ENCODE measurements at places on chromosomes 3 and 15.

DNA sequence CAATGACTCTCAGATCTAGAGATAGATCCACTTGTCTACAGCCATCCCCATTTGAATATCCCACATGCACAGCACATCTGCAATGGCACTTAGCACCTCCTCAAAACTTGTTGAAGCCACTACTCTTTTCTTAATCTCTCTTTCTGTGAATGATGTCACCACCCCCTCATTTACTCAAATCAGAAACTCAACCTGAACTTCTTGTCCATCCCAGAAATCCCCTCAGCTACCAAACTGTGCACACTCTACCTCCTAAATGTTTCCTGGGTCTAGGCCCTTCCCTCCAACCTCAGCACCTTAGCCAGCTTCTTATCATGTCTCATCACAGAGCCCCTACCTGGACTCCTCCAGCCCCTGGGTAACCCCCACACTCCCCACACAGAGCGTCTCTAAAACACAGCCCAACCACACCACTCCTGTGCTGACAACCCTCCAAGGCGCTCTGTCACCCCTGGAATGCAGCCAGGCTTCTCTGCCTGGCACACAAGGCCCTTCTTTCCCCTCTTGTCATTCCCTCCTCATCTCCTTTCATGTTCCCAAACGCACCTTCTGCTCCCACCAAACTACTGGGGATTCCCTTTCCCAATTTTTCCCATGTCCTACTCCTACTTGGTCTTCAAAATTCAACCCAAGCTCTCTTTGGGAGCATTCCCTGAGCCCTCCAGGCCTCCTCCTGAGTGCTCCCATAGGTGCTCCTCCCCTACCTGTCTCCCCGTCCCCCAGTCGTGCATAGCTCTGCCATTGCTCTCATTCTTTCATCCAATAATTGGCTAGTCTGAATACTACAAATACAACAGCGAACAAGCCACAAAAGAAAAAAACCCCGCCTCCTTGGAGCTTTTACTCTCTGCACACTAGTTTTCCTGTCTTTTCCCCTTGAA lies 39.8 kb upstream of the ZBTB38 start:
- no peak for DNase-seq

DNA sequence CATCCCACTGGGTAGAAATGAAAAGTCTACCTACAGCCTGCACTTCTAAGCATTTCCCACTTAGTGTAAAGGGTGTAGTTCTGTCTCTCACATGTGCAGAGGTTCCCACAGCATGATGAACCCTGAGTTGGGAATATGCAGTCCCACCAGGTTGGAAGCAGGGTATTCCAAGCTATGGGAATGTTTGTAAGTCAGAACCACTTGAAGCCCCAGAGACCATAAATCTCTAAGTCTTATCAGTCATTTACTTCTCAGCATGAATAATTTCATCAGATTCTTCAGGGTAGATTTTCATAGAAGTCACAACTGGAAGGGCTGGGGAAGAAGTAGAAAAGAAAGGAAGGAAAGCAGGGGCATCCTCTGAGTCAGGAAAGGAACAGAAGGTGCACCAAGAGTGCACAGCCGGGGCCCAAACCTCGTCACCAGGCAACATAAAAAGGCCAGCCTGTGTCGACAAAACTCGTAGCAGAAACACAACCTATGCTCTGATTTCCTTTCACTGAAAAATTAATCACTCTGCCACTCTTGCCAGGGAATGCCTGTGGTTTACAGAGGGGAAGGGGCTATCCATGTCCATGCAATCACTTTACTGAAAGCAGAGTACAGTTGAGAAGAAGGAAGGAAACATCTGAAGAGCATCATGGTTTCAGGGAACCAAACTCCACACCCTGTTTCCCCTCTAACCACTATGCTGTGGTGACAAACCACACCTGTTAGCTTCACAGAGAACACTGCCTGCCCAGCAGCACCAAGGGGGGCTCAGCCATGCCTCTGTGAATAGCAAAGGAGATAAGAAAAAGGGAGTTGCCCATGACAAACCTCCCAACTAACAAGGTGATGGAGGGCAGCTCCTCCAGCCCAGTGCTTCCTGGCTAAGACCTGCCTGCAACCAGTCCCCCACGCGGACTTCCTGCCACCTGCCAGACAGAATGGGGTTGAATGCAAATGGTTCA lies 40.5 kb downstream of the SH3BP5 start:
- no peak for DNase-seq

DNA sequence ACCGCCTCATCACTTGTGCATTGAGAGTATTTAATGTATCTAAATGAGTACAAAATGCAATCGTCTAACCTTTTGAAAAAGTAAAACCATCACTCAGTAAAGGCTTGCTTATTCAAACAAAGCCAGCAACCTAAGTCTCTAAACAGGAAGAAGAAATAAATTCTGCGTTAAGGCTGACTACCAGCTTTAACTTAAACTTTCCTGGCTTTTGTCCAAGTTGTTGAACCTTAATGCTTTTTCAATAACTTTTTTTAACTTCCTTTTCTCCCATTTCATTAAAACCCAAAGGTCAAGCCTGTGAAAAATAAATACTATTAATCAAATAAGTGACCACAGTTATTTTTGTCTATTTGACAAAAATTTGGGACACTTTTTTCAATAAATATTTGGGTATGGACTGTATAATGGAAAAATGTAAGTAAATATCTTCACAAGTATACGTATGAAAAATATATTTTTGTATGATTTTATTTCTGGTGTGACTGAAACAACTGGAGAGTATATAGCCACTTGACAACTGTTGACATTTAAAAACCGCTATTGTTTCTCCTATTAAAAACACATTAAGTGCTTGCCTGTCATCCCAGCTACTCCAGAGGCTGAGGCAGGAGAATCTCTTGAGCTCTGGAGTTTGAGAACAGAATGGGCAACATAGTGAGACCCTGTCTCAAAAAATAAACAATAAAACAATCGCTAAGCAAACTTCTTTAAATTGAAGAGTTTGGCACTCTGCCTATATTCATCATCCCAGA lies 2.9 kb downstream of the KLHL24 start:
- DNase-seq: no peak

GRCh38 chr3:188901126-188901525 lies 270.6 kb upstream of the TPRG1 start:
- DNase-seq: no peak

- no peak for DNase-seq
These were observed 15.9 kb downstream of the HPS3 start for GRCh38 chr3:149145356-149145755.

GRCh38 chr3:19757773-19758172 lies 176.2 kb downstream of the EFHB start:
- DNase-seq: no peak

GRCh38 chr3:87801409-87801808 lies 257.4 kb downstream of the CGGBP1 start:
- no peak for DNase-seq

GRCh38 chr3:119330181-119330580 lies 36.0 kb downstream of the ARHGAP31 start:
- no peak for DNase-seq

DNA sequence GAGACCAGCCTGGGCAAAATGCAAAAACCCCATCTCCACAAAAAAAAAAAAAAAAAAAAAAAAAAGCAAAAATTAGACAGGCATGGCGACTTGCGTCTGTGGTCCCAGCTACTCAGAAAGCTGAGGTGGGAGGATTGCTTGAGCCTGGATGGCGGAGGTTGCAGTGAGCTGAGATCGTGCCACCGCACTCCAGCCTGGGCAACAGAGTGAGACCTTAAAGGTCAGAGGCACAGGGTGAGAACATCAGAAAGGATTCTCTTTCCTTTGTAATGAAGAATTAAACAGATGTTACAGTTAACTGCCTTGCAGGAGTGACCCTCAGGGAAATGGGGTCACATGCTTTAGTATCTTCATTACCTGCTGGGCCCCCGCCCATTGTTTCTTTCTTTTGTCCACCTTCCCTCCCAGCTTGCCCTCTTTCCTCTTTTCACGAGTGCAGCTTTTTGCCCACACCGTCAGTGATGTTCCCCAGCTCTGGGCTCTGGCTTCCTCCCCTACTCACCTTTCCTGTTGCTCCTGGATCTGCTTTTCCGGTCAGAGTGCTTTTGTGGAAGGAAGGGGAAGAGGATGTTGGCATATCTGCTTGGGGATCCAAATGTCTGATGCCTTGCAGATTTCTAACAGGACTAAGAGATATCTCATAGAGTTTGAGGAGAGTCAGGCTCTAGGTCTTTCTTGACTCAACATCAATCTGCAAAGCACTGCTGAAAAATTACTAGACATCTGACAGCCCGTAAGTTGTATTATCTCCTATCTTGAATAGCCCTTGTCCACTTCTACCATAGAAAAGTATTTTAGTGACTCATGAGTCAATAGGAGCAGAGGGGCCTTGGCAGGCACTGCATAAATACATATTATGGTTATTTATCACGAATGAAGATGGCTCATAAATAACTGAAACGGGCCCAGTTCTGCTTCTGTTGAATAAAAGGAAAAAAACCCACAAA lies 35.6 kb upstream of the NDUFB4 start:
- no peak for DNase-seq

DNA sequence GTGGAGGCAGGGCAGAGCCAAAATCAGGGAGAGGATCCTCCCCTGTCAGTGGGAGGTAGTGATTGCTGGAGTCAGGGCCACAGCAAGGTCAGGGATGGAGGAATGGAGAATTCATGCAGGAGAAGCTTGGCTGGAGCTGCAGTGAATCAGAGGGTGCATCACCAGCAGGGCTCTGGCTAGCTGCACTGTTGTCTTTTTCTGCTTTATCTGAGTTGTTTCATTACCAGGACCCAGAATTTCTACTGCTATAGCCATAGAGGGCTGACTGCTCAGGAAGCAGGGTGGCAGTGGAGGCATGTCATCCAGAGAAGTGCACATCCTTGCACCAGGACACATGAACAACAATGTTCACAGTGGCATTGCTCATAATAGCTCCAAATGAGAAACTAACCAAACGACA lies 113.5 kb upstream of the GALNT15 start:
- no peak for DNase-seq

DNA sequence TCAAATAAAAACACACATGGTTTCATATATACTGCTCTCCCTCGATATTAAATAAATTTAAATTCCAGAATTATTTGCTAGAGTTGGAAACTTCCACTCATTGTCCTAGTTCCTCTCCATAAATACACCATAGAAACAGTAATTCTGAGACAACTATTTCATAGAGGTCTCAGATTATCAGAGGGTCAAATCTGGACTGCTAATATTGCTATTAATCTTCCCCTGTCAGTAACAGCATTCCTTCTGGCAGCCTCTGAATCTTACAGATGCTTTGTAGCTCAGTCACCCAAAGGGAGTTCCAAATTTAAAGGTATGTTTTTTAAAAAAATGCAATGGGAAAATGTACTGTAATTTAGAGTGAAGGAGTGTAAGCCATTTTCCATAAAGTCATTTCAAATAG lies 428.8 kb downstream of the PYDC2 start:
- no peak for DNase-seq

DNA sequence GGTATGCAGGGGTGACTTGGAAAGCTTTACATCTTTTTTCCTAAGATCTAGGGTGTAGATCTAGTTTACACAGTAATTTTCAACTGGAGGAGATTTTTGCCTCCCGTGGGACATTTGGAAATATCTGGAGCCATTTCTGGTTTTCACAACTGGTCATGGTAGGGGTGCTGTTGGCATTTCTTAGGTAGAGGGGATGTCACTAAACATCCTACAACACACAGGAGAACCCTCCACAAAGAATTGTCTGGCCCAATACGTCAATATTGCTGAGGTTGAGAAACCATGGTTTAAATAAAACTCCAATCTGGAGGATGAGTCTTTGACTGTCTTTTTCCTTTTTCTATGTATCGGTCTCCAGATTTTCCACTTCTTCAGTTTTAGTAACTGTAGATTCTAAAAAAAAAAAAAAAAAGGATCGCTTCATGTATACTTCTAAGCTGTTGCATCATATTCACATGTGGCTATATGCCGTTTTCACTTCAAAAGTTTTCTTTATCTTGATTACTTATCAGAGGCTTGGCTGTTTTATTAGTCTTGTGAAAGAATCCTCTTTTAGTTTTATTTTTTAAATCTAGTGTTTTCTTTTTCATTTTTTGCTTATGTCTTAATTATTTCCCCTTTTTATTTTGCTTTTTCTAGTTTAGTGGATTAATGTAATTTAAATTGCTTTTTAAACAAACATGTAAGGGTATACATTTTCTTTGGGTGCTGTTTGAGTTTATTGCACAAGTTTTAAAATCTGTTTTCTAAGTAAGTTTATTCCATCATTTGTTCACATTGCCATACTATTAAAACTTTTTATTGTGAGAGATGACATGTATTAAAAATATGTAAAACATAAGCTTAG lies 21.2 kb downstream of the UBE2Q2 start:
- DNase-seq: no peak

DNA sequence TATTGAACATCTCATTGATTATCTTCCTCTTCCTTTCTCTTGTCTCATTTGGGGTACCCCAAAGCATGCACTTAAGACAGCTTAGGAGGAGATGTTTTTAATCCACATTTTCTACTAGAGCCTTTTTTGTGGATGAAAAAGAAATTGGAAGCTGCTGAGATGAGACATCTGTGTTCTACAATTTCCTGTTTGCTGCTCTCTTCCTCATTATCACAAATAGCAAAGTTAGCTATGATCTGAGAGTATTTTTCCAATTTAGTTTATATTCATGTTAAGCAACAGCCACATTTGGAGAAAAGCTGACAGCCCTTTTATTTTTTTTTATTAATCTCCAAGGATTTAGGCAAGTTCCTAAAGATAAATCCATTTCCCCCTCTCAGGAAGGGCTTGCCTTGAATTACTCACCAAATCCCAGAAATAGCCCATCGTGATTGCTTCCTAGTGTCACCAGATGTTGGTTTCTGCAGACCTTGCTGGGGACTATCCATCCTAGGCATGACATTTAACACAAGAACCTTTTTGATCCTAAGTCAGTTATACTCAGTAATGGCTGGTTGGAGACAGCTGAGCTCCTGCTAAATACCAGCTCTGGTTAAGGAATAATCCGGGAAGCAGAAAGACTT lies 70.8 kb upstream of the FILIP1L start:
- no peak for DNase-seq

DNA sequence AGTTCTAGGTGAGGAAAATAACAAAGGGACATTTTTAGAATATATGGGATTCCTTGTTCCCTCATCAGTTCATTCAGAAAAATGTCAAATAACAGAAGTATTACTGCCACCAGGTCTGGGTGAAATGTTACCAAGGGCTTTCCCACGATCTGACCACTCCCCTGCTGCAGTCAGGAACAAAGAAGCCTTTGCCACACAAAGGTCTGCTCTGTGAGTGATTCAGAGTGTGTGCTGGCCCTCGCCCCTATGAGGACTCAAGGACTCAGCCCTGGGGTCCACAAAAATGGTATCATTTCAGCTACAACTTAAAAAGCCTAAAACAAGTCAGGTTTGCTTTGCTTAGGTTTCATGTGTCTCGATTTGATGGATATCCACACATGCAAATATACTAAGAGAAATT lies 5.0 kb downstream of the MKRN3 start:
- no peak for DNase-seq

- no peak for DNase-seq
These were observed 111.1 kb upstream of the CBLB start for GRCh38 chr3:105979961-105980360.

GRCh38 chr15:68175526-68175925 lies 29.6 kb downstream of the CALML4 start:
- DNase-seq: no peak

GRCh38 chr3:45599424-45599886 lies 4.9 kb downstream of the LIMD1 start:
- DNase-seq: no peak
